ENCODE measurements at places on chromosomes 13 and 19.

- no peak for DNase-seq
Observed at GRCh38 chr13:110462091-110462490, 99.4 kb downstream of the RAB20 start.

DNA sequence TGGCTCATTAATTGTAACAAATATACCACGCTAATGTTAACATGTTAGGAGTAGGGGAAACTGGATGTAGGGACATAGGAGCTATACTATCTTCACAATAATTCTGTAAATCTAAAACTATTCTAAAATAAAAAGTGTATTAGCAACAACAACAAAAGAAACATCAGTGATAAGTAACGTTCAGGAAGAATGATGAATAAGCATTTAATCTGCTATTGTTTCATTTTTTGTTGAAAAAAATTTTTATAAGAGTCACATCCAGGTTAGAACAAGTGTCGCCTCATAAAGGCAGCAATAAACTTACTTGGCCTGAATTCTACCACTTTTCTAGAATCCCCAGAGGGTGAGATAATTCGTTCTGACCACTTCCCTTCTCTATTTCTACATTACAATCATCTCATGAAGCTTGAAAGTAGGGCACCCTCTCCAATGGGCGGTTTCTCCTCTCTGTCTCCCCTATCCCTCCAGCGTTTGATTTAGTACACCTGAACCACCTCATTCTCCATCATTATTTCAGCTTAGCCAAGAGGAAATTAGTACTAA, 253.1 kb upstream of the IPO5 start:
- DNase-seq: peak; percentile 5

DNA sequence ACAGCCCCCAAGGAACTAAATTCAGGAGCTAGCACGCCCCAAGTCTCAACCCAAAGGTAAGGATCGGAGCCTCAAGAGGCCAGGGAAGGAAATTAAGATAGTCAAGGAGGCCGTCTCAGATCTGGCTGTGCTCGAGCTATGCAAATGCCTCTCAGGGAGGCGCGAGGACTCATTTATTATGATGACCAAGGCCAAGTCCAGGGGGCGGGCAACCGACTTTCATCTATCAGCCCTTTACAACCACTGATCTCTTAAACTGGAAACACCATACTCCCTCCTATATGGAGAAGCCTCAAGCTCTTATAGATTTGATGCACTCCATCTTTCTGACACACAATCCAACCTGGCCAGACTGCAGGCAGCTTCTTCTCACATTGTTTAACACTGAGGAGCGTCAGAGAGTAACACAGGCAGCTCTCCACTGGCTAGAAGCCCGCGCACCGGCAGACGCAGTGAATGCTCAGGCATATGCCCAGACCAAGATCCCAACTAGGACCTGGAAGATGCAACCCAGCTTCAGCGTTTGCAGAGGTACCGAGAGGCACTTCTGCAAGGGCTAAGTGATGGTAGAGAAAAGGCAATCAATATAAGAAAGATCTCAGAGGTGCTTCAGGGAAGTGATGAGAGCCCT, 9.6 kb upstream of the SLC15A1 start:
- no peak for DNase-seq

- no peak for DNase-seq
Observed at GRCh38 chr13:41970918-41971317, 10.0 kb upstream of the VWA8 start.

DNA sequence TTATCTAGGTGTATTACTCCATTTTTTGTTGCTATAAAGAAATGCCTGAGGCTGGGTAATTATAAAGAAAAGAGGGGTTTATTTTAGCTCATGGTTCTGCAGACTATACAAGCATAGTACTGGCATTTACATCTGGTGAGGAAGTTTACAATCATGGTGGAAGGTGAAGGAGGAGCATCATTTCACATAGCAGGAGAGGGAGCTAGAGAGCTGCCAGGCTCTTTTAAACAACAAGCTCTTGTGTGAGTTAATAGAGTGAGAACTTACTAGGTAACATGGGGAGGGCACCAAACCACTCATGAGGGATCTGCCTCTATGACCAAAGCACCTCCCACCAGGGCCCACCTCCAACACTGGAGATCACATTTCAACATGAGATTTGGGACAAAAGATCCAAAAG, 221.7 kb upstream of the GPC6 start:
- no peak for DNase-seq

DNA sequence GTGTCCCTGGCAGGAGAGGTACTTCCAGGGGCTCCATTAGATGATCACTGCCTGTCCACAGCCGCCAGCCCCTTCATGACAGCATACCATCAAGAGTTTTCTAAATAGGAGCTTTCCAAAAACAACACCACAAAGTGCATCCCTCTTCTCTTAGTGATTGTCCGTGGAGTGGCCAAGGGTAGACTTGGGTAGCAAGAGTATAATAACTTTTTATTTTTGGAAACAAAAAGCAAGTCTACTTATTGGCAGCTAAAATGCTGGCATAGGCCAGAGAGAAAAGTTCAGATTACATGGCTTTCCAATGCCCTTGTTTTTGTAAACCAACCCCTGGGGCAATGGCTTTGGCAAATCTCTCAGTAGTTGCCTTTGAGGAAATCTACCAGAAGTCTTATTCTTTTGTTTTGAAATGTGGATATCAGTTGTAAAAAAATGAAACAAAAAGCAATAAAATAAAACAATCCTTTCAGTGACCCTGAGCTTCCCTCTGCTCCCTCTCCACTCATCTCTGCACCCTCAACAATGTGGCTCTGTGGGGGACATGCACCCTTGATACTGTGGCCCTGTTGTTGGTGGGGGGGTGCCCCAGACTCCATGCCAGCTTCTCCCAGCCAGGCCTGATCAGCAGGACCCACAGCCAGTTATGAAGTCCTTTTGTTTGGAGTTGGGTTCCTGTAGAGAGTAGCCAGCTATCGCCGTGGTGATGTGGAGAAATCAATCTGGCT, 294.1 kb downstream of the DLEU7 start:
- no peak for DNase-seq

GRCh38 chr13:73740666-73741065, 393.5 kb downstream of the KLF12 start:
- DNase-seq: no peak

- peak; percentile 80 for DNase-seq
Observed at GRCh38 chr19:6947745-6948144, 60.4 kb downstream of the ADGRE1 start.

GRCh38 chr13:26534036-26534726, 23.3 kb upstream of the WASF3 start:
- no peak for DNase-seq

- DNase-seq: peak; percentile 54
Observed at GRCh38 chr13:59274958-59275727, 888.6 kb downstream of the DIAPH3 start.

DNA sequence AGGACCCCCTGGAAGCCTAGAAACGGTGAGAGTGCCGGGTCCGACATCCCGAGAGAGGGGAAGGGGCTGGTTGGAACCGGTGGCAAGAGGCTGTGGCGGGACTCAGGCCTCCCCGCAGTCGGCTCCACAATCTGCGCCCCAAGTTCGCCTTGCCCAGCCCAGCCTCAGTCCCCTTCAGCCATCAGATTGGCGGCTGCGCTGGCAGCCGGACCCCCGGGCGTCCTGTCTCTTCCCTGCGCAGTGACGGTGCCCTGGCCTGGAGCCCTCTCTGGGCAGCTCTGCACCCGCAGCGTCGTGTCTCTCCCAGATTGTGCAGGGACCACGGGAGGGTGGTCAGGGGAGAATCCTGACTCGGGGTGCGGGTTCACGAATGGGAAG, 315 bp downstream of the ZNF492 start:
- DNase-seq: no peak

DNA sequence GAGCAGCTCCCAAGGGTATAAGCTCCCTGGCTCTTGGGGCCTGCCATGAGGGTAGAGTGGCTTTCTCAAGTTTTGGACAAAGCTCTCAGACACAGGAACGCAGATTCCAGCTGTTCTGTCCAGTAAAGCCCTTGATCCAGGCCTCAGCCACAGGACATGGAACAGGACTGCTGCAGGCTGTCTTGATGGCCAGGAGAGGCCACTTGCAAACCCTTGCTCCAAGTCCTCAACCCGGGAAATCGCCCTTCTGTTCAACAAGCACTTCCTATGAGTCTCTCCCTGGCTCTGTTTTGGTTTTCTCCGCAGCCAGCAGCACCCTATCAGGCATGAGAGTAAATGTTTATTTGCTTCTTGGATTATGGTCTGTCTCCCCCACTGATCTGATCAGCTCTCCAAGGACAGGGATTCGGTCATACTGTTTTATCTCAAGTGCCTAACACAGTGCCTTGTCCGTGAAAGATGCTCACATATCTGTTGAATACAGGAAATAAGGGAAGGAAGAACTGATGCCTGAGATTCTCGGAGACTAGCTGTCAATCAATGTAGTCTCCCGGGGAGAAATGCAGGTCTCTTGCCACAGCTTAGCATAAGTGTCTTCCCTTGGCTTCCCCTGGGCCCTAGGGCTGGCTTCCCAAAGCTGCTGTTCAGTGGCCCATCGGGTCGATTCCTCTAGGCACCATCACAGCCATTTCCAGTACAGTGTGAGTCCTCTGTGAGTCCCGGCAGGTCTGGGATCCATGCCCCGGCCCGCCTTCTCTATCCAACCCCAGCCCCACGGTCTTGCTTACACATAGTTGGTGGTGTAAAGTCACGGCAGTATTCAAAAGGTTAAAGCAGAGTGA, 90.8 kb downstream of the TSHZ3 start:
- DNase-seq: no peak

DNA sequence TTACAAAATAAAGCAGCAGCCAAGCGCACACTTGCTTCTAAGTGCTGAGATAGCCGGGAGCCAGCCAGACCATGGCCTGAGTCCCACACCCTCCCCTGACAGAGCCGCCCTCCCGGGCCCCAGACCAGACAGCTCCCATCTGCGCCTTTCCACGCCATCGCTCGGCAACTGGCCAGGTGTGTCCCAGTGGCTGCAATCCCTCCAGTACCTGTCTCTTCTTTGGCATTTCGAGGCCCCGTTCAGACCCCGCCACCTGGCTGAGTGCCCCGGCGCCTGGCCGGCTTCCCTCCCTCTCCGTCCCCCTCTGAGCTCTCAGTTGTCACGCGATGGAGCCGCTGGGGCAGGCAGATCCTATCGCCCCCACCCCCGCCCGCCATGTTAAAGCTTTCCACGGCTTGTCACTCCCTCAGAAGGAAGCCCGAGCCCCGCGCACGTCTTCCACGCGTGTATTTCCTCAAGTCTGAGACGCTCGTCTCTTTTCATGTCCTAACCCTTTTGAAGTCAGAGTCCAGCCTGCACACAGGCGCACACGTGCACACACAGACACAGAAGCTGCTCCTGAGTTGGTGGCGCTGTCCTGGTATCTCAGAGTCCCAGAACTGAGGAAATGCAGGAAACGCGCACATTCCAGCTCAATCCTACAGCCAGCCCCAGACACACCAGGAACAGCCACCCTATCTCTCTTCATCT, 7.9 kb downstream of the MLLT1 start:
- DNase-seq: no peak

- DNase-seq: peak; percentile 14
Observed at GRCh38 chr13:60155978-60156377, 7.8 kb downstream of the DIAPH3 start.

DNA sequence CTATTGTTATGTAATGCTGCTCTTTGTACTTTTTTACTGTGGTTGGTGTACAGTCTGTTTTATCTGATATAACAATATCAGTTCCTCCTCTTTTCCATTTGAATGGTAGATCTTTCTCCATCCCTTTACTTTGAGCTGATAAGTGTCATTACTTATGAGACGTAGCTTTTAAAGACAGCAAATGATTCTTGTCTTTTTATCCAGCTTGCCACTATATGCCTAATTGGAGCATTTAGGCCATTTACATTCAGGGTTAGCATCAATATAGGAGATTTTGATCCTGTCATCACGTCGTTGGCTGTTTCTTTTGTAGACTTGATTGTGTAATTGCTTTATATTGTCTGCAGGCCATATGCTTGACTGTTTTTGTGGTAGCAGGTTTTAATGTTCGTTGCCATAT, 894.2 kb upstream of the ATXN8OS start:
- no peak for DNase-seq

DNA sequence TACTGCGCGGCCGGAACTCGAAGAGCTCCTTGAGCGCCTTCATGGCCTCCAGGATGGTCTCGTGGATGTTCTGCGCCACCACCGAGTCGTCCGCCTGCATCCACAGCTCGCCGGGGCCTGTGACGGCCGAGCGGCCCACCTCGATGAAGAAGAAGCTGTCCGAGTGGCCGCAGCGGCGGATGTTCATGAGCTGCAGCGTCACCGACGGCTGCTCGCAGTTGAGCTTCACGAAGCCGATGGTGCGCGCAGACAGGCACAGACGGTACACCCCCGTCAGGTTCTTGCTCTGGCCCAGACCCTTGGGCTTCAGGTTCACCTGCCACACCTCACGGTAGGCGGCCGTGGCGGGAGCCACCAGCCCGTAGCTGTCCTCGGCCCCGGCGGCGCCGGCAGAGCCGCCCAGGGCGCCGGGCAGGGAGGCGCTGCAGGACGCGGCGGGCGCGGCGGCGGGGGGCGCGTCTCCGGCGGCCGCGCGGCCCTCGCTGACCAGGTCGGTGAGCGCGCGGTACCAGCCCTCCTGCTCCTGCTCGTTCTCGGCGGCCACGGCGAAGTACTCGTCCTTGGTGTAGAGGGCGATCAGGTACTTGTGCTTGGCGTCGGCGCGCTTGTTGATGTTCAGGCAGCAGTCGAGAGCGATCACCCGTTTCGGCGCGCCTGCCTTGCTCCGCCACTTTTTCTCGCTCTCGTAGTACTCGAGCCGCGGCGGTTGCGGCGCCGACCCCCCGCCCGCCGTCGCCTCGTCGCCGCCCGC, 1.1 kb downstream of the IRS2 start:
- no peak for DNase-seq

GRCh38 chr13:26867451-26868091, 107.0 kb upstream of the GPR12 start:
- peak; percentile 10 for DNase-seq

DNA sequence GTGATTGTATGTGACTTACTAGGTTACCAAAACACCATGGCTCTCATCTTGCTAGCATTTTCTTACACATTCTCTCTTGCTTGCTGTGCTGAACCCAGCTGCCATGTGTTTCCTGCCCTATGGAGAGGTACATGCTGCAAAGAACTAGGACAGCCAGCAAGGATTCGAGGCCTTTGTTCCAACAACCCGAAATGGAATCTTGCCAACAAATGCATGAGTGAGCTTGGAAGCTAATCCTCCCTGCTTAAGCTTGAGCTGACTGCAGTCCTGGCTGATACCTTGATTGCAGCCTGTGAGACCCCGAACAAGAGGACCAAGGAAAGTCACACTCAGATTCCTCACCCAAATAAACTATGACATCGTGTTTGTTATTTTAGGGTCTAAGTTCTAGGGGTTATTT, 651.2 kb downstream of the SLITRK6 start:
- no peak for DNase-seq

DNA sequence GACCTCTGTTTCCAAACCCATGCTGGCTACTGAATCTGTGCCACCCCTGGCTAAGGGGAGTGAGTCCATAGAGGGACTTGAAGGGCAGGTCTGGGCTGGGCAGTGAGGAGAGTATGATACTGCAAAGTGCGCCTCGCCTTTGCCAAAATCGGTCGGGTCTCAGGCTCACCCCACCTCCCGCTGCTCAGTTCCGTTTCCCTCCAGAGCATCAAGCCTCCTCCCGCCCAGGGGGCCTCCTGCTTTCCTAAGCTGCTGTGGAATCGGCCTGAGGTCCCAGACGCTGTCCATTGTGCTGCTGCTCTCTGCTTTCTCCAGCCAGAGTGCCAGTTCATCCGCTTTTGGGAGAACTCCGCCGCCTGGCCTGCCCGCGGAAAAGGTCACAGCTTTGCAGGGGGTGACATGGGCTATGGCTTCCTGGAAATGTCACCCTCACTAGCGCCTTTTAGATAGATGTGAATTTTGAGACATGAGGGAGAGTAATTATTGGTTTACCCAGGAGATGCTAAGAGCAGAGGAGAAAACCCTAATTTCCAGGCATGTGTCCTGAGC, 1418.4 kb downstream of the UQCRFS1 start:
- DNase-seq: peak; percentile 29

GRCh38 chr19:17719730-17720400, 585 bp downstream of the MAP1S start:
- DNase-seq: peak; percentile 15
